ENCODE measurements at places on chromosomes 7 and 10.

GRCh38 chr7:41967156-41967555 lies 264.3 kb upstream of the INHBA start:
- DNase-seq, result no peak

DNA sequence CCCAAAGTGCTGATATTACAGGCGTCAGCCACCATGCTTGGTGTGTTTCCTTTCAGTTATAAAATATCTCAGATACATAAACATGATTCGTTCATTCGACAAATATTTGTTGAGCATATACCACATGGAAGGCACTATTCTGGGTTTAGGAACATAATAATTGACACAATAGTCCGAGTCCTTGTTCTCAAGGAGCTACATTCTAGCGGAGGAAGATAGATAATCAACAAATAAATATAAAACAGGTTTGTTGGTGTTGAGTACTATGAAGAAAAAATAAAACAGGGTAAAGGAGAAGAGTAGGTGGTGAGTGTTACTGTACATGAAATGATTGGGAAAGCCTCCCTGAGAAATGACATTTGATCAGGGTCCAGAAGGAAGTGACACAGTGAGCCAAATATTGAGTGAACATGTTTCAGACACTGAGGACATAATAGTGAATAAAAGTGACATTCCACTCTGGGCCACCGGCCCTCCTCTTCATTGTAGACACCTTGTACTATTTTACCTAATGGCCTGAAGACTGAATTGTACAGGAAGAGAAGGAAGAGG lies 6.9 kb upstream of the HILPDA start:
- DNase-seq, result no peak

- DNase-seq, result no peak
Measured at GRCh38 chr10:35554461-35555056, 50.6 kb upstream of the GJD4 start.

DNA sequence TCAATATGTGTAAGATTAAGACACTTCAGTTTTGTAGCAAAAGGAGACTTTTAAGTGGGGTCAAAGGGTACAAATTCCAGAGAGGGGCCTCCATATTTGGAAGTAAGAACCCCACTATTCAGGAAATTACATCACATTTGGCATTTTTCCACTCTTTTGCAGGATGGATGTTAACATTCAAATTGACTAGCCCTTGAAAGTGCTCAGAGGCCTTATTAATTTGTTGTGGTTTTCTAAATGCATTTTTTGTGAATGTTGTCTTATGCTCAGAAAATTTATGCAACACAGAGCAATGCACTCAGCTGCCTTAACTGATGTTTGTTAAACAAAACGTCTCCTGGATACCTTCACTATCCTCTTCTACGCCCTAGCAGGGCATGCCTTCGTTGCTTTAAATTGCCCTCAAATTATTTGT lies 50.9 kb upstream of the PDLIM1 start:
- no peak for DNase-seq

- no peak for DNase-seq
Measured at GRCh38 chr10:121771966-121772365, 155.9 kb downstream of the ATE1 start.

Measured in urothelium cell line (cell line).